ENCODE measurements at places on chromosomes 3 and 15.

GRCh38 chr3:5010706-5011554 lies 31.7 kb downstream of the BHLHE40 start:
- no peak for DNase-seq

- no peak for DNase-seq
Measured at GRCh38 chr15:68612979-68613740, 34.4 kb downstream of the CORO2B start.

DNA sequence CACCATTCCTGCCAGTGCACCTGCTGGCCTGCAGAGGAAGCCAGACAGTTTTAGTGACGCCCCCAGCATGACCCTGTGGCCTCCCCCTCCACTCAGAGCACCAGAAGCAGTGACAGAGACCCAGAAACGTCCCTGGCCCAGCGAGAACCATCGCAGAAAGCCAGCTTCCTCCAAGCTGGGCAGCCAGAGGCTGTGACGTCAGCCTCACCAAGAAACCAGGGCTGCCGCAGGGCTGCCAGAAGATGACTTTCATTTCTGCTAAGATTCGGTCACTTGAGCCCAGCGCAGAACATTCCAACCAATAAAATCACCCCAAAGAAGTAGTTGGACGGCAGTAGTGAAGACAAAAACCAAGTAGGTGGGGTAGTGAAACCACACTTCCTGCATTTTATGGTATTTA lies 29.6 kb upstream of the RPL32 start:
- no peak for DNase-seq

DNA sequence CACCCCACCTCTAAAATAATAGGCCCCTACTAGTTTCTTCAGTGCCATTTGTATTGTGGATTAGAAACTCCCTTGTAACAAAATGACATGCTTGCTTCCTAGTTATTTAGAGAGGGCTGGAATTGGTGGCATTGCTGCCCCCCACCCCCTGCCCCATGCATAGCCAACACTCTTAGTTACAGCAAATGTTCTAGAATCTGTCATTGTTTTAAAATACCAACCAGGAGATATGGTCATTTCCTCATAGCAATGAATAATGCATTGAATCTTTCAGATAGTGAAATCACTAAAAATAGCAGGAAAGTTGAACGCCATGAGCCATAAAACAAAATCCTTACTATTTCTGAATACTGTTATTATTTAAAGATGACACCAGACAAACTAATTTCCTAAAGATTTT lies 292.5 kb downstream of the ARPP21 start:
- no peak for DNase-seq

DNA sequence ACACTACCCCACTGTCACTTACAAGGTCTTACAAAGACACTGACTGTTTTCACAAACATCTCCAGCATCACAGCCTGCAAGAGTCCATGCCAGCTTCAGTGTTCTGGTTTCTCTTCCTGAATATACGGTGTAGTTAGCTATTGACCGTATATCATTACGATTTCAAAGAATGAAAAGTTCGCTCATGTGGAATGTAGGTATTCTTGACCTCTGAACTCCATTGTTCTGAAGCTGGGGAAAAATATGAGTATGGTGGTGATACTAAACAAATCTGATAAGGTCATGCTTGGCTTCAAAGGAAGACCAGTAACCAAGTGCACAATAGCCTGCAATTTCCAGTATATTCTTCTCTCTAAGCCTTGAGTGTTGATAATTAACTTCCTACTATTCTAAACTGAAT lies 315.7 kb upstream of the WNT5A start:
- no peak for DNase-seq

All from stimulated activated CD4-positive, alpha-beta T cell treated with anti-CD3 and anti-CD28 coated beads, Interleukin-2, amount 100 ng/mL, for 48 hours (primary cell).